ENCODE measurements at places on chromosomes 4 and X.

- DNase-seq: no peak
Measured at GRCh38 chr4:189525304-189525703, 415.4 kb upstream of the FRG1 start.

GRCh38 chr4:98101988-98102387, 41.3 kb downstream of the STPG2 start:
- DNase-seq: no peak

DNA sequence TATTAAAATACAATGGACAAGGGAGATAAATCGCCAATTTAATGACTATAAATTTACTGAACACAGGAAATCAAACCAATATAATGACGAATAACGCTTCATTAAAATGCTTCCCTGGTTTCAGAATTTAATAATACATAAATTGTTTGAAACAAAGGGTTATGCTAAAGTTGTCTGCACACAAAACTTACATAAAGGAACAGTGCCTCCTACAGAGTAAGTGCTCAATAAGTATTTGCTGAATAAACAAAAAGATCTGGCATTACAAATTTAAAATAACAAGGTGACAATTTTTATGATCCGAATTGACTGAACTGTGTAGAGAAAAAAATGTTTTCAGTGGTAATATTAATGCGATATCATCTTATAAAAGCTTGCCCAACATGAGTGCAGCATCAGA, 69.6 kb downstream of the NOCT start:
- DNase-seq: peak; percentile 16

GRCh38 chrX:57286507-57287251, at the start of gene FAAH2:
Gene FAAH2 (plus strand): TSS chrX:57286706. CDS start chrX:57286826, 120 bp downstream.
- DNase-seq: no peak

DNA sequence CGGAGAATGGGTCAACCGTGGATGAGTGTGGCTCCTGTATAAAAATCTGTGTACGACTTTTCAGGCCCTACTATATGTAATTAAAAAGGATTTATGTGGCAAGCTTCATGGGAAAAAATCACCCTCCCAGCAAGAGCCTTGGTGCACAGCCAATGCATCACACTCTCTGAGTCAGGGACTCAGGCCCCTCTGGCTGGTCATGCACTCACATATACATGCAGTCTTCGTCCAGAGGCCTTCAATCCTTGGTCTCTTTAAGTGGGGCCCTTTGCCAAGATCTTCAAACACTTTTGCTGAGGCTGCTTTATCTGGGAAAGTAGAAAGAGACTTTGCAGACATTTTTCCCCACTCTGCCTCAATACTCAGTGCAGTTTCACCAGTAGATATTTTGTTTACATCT, 311.4 kb upstream of the FSTL5 start:
- no peak for DNase-seq

GRCh38 chr4:147590249-147590920, 26.8 kb upstream of the TMEM184C start:
- peak; percentile 69 for DNase-seq

DNA sequence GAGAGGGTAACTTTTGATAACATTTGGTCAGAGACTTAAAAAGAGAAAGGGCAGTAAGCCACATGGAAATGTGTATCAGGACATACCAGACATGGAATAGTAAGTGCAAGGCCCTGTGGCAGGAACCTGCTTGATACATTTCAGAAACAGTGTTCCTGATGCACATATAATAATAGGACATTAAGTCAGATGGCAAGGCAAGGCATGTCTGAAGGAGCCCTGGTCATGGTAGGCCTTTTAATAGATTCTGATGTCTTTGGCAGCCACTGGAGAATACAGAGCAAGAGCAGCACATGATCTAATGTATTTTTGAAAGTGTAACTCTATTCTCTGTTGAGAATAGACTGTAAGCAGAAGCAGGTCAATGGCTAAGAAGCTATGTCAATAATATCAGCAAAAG, 279.7 kb downstream of the CAMK2D start:
- DNase-seq: no peak

- no peak for DNase-seq
Measured at GRCh38 chrX:115399306-115399705, 109.8 kb downstream of the LUZP4 start.

DNA sequence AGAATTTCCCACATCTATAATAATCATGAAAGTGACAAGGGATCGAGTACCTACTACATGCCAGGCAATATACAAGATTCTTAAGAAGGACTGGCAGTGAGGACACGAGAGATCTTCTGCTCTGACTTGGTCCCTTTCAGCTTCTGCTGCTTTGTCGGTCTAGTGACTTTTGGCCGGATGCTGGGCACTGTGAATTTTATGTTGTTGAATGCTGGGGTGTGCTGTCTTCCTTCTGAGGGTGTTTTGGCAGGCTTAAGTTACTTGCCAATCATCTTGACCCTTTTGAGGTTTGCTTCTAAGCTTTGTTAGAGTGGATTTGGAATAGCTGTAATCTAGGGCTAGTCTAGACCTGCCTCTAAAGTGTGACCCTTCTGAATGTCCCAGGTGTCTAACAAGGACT, 23.5 kb downstream of the NAT8L start:
- DNase-seq: no peak

DNA sequence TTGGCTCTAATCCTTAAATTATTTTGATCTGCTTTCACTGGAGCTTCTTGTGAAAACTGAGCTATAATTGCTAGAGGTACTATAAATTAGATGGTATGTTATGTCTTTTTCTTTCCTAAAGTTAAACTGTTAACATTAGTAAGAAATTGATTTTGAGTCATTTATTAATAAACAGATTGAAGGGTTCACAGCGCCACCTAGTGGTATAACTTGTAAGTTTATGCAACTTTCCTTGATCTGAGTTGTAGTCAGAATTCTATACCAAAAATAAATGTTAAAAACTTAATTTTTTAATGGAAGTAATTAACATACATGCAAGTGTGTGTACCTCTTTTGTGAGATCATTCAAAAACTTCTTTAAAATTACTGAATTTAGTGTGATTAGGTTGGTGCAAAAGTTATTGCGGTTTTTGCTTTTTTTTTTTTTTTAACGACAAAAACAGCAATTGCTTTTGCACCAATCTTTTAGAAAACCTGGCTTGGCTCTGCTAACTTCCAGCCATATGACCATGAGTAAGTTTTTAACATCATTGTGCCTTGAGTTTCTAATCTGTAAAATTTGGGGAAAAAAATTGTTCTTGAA, 151.5 kb downstream of the CENPC start:
- peak; percentile 23 for DNase-seq

GRCh38 chrX:41661366-41662095, 27.2 kb upstream of the GPR34 start:
- DNase-seq: peak; percentile 22

GRCh38 chrX:5998456-5998855, 230.2 kb downstream of the NLGN4X start:
- DNase-seq: no peak

GRCh38 chrX:10022580-10023245, 55.6 kb downstream of the CLDN34 start:
- peak; percentile 74 for DNase-seq

GRCh38 chrX:12978205-12979025, 3.5 kb downstream of the TMSB4X start:
- peak; percentile 91 for DNase-seq

GRCh38 chr4:6907658-6908191, 1.9 kb upstream of the TBC1D14 start:
- DNase-seq: no peak

DNA sequence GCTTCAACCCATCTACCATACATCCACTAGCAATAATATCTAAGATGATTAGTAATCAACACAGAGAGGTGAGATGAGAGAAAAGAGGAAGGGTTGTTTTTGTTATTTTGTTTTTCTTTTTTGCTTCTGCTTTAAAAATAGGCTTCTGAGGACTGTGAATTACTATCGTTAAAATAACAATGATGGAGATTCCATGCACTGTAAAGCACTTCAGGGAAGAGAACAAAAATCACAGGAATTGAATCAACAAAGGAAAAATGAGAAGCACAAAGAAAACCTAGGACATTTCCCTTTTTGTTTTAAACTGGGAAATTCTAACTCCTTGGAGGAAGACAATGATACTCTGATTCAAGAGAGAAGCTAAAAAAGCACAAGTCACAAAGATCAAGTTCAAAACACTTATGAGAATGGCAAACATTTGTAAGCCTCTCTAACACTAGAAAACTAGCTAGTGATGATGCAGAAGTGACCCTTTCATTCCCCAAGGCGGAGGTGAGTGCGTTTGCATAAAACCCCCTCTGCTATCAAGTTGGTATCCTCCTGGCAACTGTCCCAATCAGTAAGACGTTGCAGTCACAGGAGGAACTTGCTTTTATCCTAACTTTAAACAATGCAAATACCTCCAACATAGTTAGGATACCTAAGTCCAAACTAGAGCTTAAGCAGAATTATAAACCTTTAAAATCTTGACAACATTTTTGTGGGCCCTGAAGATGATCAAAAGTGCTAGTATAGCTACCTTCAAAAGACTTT, 308.5 kb downstream of the CAMK2D start:
- DNase-seq: peak; percentile 70

DNA sequence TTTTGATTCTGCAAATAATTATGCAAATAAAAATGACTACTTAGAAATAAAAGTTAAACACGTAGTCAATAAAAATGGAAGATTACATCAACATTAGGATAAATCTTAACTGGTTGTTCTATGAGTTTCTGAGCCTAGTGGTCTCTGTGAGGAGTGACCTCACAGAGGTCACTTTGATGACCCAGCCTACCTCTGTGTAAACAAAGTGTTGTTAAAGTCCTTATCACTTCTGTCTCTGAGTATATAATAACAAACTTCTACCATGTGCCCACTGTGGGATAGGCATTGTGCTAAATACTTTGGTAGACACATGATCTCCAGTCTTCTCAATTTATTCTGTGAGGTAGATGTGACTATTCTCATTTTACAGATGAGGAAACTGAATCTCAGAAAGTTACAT, 85.4 kb downstream of the PDE5A start:
- DNase-seq: no peak

- DNase-seq: peak; percentile 61
Measured at GRCh38 chr4:95304898-95305297, 243.9 kb downstream of the UNC5C start.

DNA sequence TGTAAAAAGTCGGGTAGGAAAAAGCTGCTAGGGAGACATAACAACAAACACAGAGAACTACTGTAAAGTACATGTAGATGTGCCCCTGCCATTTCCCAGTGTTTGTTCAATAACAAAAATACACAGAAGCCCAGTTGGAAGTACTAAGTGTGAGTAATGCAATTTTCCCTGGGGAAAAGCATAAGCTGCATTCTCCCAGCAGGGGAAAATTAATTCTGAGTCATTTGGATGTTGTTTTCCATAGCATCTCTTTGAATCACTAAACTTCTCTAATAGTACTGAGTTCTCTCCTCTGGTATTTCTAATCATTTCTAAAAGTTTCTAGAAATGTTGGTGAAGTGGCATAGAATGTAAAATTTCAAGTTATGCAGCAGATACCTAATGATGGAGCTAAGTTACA, 1114.9 kb downstream of the C4orf33 start:
- DNase-seq: peak; percentile 79

- DNase-seq: no peak
Measured at GRCh38 chrX:51878056-51878455, 15.4 kb upstream of the MAGED1 start.

GRCh38 chr4:139746431-139747171, 81.0 kb downstream of the MGST2 start:
- no peak for DNase-seq

- DNase-seq: peak; percentile 83
Measured at GRCh38 chrX:48521353-48522243, at the start of gene EBP. Gene EBP (plus strand): TSS chrX:48521808. CDS start chrX:48523772, 1,964 bp downstream.

DNA sequence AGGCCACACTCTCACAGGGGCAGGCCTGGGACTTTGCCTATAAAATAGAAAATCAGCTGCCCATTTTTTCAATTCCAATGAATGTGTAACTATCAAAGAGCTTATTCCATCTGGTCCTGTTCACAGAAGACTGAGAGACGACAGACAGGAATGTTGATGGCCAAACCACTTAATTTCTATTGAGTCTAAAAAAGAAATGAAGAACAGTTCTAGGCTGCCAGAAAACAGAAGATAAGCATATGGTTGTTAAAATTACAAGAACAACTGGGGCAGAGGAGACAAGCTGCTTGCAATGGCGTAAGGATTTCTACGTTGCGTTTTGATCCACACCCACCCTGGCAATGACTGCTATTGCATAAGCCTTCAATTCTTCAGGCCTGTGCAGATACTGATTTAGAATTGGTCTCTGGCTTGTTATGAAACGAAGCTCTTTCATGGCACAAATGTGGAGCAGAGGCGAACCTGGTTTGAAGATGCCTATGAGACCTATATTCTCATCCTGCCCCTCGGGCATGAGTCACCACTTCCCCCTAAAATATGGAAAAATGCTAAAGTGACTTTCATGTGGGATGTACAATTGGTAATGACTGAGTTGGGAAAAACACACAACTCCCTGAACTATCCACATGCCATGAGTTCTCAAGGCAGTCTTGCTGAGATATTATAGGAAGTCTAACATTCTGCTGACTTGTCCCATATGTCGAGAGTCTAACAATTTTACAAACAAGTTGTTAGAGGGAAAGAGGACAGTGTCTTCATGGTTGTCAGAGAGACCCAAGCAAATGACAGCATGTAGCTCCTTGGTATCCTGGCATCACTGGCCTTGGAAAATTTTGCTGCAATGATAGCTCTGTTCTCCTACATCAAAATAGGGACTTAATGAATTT, 37.9 kb upstream of the SORBS2 start:
- DNase-seq: peak; percentile 80

- no peak for DNase-seq
Measured at GRCh38 chr4:6195602-6196319, 4.6 kb downstream of the JAKMIP1 start.

DNA sequence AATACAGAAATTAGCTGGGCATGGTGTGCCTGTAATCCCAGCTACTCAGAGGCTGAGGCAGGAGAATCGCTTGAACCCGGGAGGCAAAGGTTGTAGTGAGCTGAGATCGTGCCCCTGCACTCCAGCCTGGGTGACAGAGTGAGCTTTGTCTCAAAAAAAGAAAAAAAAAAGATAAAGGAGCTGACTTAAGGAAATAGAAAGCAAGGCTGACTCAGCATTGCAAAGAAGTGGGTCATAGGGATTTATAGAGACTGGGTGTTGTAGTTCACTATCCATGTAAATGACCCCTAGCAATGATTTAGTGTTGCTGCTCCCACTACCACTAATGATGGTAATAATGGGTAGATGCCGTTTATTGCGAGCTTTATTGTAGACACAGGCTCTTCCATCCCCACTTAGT, 47.6 kb downstream of the ADD1 start:
- DNase-seq: peak; percentile 50

DNA sequence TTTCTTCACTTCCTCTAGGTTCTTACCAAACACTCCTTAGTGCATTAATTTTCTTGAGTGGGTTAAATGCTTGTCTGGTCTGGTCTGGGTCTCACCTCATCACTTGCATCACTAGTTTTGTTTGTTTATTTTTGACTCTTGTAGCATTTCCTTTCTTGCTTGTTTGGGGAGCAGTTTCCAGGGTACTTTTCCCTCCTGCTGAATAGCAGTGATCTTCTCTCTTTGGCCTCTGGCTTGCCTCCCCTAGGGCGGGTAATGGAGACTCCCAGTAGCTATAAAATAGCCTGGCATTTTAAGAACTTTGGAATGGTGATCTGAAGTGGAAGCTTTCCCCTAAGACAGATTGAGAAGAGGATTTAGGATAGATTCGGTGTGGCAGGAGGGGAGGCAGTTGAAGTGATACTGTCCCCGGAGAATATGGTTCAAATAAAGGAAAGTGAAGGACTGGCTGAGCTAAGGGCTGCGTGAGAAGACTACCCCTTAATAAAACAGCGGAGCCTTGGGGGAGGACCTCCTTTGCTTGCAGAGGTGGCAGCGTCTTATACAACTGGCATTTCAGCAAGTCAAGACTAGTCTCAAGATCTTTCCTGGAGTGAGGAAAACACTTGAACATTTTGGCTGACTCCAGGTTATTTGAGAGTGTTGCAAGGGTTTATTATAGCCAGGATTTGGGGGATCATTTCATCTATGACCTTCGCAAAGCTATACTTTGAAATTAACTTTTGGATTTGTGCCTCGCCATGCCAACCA, 190.6 kb downstream of the FRAS1 start:
- DNase-seq: no peak

Measured in fibroblast of upper back skin (primary cell).